Activated CD8-positive, alpha-beta T cell treated with anti-CD3 and anti-CD28 coated beads for 36 hours (primary cell): ENCODE measurements at places on chromosomes 6 and 20. TPM values are rescaled to one million over a fixed set of nuclear protein-coding genes. Genes with fewer than 3 reads are reported as not detected.

Gene RRAGD
- total RNA-seq: 22.1 TPM

Gene PLCB4
- not detected for total RNA-seq

Gene TAAR2
- not detected for total RNA-seq

Gene TRIM15
- total RNA-seq: not detected

GRCh38 chr6:141809901-141810300 is 322.8 kb upstream of the GJE1 start:
- DNase-seq: no peak
- no peaks in the 10 kb centered on the region for H3K4me1 ChIP-seq
- H3K27ac ChIP-seq: no peak overlapping the region
- no peak overlapping the region for H3K4me3 ChIP-seq

DNA sequence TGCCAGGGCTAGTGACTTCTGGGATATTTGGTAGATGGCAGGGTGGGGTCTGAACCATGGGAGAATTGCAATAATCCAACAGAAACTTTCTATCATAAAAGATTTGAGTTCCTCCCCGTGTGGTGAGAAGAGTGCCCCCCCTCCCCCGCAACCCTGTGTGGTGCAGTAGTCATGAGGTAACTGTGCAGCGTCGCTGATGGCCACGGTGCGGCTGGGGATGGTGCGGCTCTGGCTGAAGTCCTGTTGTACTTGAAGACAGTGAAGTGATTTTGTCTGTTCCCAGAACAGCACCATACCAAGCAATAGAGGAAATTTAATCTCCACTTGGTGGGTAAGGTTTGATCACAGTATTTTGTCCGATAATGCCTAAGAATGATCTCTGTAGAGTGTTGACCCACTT is 654.8 kb upstream of the POU3F2 start:
- no peaks in the 10 kb centered on the region for H3K36me3 ChIP-seq
- H3K4me1 ChIP-seq: no peaks in the 10 kb centered on the region
- no peak overlapping the region for H3K4me3 ChIP-seq
- no peak for DNase-seq

DNA sequence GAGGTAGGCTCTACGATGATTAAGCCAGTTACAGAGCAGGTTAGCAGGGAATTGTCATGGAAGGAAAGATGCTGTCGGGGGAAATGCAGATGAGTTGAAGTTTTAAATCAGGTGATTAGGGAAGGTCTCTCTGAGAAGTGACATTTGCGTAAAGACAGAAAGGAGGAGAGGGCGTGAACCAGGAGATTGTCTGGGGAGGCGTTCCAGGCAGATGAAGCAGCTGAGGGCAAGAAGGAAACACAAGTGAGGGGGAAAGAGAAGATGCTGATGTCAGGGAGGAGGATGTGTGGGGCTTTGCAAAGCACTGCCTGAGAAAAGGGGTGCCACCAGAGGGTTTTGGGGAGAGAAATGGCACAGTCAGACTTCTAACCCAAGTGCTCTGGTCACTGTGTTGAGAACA is 2.5 kb upstream of the TMEM14B start:
- H3K27me3 ChIP-seq: no peaks in the 10 kb centered on the region
- no peak overlapping the region for H3K4me3 ChIP-seq
- H3K27ac ChIP-seq: no peak overlapping the region
- no peak for DNase-seq
